ENCODE measurements at places on chromosomes 1 and 21.

DNA sequence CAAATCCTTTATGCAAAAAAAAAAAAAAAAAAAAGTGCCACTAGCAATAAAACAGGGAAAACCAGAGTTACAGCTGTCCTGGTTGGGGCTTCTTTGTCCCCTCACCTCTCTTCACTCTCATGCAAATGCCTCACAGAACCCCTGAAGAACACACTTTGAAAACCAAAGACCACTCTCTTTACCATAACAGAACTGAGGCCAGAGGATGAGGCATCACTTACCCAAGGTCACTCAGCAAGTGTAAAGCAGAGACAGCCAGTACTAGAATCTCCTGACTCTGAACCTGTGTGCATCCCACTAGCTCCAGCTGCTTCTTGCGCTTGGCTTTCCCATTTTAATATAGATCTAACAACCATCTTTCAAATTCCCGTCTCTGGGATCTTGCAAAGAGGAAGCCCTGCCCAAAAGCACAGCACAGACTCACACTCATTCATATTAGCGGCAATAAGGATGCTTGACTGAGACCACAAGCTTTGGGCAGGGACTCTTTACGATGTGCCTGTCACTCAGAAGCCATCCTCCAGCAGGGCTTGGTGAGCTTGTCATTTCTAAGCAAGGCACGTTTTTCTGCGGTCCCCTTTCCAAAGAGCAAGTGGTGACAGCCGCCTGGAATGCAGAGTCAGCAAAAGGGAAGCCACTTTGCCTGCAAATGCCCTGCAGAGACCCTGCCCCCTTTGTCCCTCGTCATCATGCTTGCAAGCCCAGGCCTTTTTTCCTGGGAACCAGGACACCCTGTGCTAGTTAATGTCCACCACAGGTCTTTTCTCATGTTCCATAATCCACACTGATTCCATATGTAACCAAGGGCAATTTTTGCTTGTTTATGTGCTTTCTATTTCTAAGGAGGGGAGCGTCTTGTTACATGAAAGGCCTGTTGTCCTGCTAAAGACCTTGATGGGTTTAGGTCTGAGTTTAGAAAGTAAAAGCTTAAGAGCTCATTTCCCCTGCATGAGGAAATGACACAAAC lies 76.5 kb upstream of the NFIA start:
- H3K36me3 ChIP-seq, result no peaks in the 10 kb centered on the region
- H3K27ac ChIP-seq, result no peak overlapping the region
- DNase-seq, result no peak
- H3K27me3 ChIP-seq, result peaks cover 10% of the 10 kb centered on the region
- H3K4me1 ChIP-seq, result no peaks in the 10 kb centered on the region
- H3K4me3 ChIP-seq, result no peak overlapping the region

DNA sequence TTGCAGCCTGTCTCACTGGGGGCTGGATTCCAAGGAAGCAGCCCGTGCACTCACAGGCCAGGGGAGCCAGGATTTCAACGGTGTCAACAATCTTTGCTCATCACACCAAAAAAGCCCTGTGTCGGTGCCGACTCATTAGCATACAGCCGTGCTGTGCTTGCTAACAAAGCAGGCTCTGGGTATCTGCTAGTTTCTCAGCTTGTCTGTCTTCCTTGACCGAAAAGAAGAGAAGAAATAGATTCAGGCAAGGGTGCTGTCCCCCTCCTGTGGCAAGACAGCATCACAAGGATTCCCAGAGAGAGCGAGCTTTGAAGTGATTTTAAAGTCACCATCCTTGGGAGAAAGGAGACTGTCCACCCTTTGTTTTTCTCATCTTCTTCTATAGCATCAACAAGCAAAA lies 214.7 kb downstream of the SDCCAG8 start:
- no peak for DNase-seq
- H3K4me3 ChIP-seq, result no peak overlapping the region
- H3K36me3 ChIP-seq, result no peaks in the 10 kb centered on the region
- H3K27ac ChIP-seq, result no peak overlapping the region
- H3K27me3 ChIP-seq, result no peaks in the 10 kb centered on the region

GRCh38 chr1:35706846-35707600 lies 11.7 kb downstream of the C1orf216 start:
- no peaks in the 10 kb centered on the region for H3K36me3 ChIP-seq
- no peak for DNase-seq
- H3K4me3 ChIP-seq, result peak overlapping the region; percentile 28

GRCh38 chr21:43794857-43795256 lies 5.5 kb downstream of the RRP1 start:
- peaks cover 12% of the 10 kb centered on the region for H3K4me1 ChIP-seq
- H3K4me3 ChIP-seq, result no peak overlapping the region

GRCh38 chr1:102782144-102782543 lies 326.2 kb downstream of the COL11A1 start:
- no peak overlapping the region for H3K4me3 ChIP-seq
- DNase-seq, result no peak
- no peaks in the 10 kb centered on the region for H3K4me1 ChIP-seq
- H3K36me3 ChIP-seq, result no peaks in the 10 kb centered on the region

- H3K27ac ChIP-seq, result no peak overlapping the region
- H3K4me1 ChIP-seq, result no peaks in the 10 kb centered on the region
- no peaks in the 10 kb centered on the region for H3K27me3 ChIP-seq
- no peak overlapping the region for H3K4me3 ChIP-seq
- DNase-seq, result no peak
- no peaks in the 10 kb centered on the region for H3K36me3 ChIP-seq
Measured at GRCh38 chr1:220922951-220923350, 43.7 kb downstream of the HLX start.

GRCh38 chr1:236458996-236459395 lies 64.8 kb upstream of the LGALS8 start:
- H3K27me3 ChIP-seq, result peaks cover 2% of the 10 kb centered on the region
- H3K27ac ChIP-seq, result no peak overlapping the region
- DNase-seq, result no peak
- H3K36me3 ChIP-seq, result no peaks in the 10 kb centered on the region

Data from astrocyte (in vitro differentiated cells and primary cell).